ENCODE measurements at places on chromosomes 12 and 14.

GRCh38 chr12:49868952-49869815 lies 26.3 kb upstream of the BCDIN3D start:
- no peak for DNase-seq

GRCh38 chr14:100239211-100239839 lies 381 bp downstream of the YY1 start:
- DNase-seq = no peak

GRCh38 chr14:29749327-29749726 lies 178.3 kb downstream of the PRKD1 start:
- DNase-seq = no peak

GRCh38 chr12:57470286-57470969 lies 9.2 kb downstream of the ARHGAP9 start:
- DNase-seq = no peak

GRCh38 chr14:77108753-77109152 lies 10.7 kb downstream of the CIPC start:
- no peak for DNase-seq

GRCh38 chr12:26212396-26212795 lies 17.0 kb downstream of the SSPN start:
- DNase-seq = no peak

DNA sequence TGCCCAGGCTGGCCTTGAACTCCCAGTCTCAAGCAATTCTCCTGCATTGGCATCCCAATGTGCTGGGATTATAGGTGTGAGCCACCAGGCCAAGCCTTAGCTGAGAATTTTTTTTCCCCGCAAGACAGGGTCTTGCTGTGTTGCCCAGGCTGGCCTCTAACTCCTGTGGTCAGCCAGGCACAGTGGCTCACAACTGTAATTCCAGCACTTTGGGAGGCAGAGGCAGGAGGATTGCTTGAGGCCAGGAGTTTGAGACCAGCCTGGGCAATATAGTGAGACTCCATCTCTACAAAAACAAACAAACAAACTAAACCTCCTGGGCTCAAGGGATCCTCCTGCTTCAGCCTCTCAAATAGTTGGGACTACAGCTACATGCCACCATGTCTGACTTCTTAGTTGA lies 27.3 kb downstream of the DEPDC4 start:
- DNase-seq = no peak

All from neural crest cell (in vitro differentiated cells).